ENCODE measurements at places on chromosomes 4 and X.
A peak's percentile ranks its signal among the peaks of the same experiment; 100 is the strongest.

- no peak for DNase-seq
These were observed 259.6 kb downstream of the C4orf33 start for GRCh38 chr4:129355516-129355915.

DNA sequence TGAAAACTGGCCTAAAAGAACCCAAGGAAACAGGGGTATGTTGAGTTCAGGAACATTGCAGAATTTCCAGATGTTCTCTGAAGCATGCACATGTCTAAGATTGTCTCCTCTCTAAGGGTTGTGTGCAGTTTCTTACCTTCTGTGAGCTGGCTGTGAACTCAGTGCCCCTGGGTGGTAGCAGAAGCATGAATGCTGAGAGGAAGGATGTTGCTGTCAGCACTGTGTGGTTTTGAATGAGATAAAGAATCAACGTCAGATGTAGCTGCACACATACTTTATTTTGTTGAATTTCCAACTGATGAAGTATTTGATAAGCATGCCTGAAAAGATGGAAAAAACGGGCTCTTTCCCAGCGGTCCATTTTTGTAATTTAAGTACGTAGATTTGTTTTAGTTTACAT, 23.8 kb upstream of the CD38 start:
- DNase-seq = no peak

DNA sequence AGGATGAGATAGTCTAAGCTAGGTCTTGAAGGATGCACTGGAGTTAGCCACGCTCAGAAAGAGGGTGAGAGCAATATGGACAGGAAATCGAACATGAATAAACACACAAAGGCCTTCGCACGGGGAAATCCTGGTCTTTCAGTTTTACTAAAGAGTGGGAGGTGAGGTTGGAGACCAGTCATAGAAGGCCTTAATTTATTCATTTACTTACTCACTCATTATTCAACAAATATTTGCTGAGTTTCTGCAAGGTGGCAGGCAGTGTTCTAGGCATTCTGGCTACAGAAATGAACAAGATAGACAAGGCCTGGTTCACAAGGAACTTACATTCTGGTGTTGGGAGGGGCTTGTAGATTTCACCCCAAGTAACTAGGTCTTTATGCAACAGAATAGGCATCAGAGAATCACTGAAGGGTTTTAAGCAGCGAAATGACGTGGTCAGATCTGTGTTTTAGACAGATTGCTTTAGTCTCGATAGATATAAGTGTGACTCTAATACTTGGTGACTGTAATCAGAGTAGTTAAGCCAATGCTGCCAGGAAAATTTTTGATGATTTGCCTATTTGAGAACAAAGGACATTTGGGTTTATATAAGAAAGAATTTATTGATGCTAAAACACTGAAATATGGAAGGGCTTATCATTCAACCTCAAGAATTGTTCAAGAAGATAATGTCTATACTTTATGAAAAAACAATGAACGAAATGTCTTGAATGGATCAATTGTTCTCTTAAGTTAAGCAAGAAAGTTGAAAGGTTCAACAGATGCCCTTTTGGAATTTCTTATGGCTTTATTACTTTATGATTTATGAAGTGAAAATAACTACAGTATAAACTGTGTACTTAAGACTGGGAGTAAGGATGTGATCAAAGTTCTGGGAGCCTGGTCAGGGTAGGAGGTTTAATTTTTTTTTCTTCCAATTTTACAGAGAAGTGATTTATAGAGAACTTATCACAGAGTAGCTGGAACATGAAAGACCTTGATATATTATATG, 184.4 kb upstream of the CASK start:
- DNase-seq = no peak

DNA sequence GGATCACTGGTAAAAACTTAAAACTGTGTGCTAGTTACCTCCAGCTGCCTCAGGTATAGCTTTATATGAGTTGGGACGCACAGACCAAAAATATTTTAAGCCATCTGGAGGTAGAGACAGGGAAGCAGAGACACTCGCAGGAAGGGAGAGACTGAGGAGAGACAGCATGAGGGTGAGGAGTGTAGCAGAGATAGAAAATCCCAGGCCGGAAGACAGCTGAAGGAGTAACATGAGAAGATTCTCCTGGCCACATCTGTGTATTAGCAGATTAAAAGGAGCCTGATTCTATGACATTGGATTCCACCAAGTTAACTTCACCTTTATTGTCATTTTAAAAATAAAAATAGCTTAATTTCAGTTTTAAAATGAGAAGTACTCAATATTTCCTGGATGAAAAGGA, 84.3 kb downstream of the PDLIM5 start:
- peak; percentile 68 for DNase-seq

DNA sequence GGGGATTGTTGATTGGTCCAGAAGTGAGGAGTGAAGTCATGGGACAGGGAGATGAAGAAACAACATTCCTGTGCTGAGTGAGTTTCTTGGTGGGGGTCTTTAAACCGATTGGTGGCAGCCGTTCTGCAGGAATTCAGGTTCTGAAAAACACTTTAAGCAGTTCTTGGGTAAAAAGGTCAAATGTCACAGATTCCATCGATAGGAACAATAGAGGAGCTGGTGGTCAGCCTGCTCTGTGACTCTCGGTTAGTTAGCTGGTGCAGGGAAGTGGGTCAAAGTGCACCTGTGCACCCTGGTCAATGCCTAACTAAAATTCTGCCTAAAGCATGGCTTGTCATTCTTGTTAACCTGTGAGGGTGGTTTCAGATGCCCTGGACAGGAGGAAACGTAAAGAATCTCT, 34.6 kb upstream of the MGST2 start:
- no peak for DNase-seq

GRCh38 chr4:48949518-48950219, 36.4 kb upstream of the CWH43 start:
- DNase-seq = peak; percentile 72

GRCh38 chrX:39895218-39896110, 202.3 kb downstream of the BCOR start:
- peak; percentile 56 for DNase-seq

Data from LHCN-M2 (cell line).